ENCODE measurements at places on chromosomes 12 and 14. TPM values are rescaled to one million over a fixed set of nuclear protein-coding genes. Genes with fewer than 3 reads are reported as not detected.

KRT8 gene
- 1,687 TPM for polyA plus RNA-seq

STAT2 gene
- 28.3 TPM for polyA plus RNA-seq

HSP90B1 gene
- 240 TPM for polyA plus RNA-seq

ERBB3 gene
- polyA plus RNA-seq = 43.1 TPM

CDCA3 gene
- 9.8 TPM for polyA plus RNA-seq

ADAMTS20 gene
- polyA plus RNA-seq = not detected

- DNase-seq = no peak
These were observed 155.9 kb upstream of the PRMT8 start for GRCh38 chr12:3335078-3335487.

GRCh38 chr12:32303174-32303549 lies 96.2 kb upstream of the FGD4 start:
- no peak for DNase-seq

GRCh38 chr12:105861227-105861626 lies 277.5 kb downstream of the NUAK1 start:
- no peak for DNase-seq

DNA sequence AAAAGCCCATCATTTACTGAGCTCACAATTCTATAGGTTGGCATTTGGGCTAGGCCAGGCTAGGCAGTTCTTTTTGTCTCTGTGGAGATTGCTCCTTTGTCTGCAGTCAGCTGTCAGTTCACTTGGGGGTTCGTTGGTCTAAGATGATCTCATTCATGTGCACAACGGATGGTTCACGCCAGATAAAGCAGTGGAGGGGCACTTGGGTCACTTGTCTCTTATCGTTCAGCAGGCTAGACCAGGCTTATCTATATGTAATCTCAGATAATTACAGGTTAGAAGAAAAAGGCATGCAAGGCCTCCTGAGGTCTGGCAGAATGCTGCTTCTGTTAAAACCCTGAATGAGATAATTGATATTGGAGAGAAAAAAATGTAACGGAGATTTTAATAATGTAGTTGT lies 119.0 kb upstream of the ATP2B1 start:
- DNase-seq = no peak

DNA sequence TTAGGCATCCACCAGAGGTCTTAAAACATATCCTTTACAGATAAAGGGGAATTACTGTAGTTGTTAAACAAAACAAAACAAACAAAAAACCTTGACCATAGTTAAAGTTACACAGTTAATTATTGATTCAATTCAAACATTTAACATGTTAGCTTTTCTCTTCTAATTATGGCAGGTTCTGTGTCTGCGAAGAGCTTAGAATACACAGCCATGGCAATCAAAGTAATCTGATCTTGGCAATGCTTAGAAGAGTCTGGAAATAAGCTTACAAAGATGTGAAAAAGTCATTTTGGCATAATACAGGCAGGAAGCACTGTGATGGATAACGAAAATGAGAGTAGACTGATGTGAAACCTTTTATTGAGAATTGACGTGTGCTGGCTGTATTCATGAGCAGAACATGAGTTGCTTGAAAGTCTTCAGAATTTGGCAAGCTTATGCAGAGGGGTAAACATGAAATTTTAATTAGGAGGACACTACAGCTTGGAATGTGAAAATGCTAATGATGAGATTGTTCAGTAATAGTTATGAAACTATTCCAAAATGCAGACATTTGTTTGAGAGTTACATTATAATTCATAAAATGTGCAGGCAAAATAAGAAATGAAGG lies 629.6 kb downstream of the FSCB start:
- no peak for DNase-seq

DNA sequence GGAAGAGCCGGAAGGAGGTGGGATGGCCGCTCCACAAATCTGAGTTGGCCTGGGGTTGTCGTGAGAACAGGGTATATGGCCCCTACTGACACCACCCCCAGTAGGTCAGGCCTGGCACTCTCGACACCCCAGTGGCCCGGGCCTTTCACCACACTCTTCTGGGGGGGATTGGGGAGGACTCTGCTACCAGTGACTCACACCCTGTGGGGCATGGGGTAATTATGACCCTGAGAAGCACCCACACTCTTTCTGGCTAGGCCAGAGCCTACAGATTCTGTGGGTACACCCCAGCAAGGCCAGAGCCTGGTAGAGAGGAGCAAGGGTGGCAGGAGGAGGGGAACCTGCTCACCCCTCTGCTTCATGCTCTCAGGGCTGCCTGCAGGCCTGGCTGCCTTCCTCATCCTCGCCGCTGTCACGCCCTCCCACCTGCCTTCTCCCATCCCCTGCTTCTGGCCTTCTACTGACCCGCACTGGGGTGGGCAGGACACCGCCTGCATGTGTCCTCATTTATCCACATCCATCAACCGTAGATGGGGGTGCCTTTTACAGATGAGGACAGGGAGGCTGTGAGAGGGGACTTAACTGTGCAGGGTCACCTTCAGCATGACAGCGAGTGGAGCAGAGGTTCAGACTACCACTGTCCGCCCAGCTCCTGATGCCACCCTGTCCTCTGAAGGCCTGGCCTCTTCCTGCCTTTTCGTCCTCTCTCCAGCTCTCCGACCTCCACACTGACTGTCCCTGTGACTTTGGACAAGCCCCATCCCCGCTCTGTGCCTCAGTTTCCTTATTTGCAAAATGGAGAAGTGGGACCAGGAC lies 18.4 kb downstream of the ASB2 start:
- no peak for DNase-seq

DNA sequence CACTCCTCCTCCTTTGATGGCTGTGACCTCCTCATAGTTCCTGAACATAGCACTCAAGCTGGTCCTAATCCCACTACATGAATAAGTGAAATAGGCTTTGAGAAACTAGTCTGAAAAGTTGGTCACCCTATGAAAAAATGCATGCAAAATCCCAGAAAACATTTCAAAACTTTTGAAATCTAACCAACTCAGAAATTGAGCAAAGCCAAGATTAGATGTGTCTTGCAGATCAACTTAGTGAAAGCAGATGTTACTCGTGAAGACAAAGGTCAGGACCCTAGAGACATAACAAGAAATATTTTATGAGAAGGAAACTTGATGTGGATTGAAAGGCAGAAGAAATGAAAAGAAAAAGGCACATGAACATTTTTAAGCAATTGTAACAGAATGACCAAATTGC lies 63.3 kb downstream of the TSHR start:
- DNase-seq = no peak

GRCh38 chr12:89663577-89664357 lies 44.9 kb downstream of the ATP2B1 start:
- DNase-seq = peak; percentile 13

DNA sequence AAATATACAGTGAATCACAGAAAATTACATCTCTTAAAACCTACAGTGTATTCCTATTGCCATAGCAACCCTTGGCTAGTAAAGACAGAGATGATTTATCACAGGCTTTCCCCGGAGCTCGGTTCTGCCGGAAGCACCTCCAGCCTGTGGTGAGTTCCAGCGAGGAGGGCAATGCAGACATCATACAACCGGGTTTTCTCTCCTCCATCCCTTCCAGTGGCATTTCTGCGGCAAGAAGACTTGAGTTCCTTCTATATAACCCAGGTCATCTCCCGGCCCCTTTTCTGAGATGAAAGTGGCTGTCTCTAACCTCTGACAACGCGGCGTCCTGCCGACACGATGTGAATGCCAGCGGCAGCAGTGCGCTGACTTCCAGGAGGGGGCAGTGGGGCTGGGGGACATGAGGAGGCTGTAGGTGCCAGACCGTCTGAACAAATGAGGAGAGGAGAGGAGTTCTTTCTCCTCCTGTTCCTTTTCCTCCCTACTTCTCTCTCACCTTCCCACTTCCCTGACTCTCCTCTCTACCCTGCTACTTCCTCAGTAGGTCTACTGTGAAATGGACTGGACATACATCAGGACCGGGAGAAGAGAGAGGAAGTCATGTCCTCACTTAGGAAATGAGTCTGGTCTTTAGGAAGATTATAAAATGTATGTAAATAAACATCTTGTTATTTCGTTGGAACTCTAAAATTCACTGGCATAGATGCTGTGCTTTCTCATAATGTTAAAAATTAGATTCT lies 68.6 kb upstream of the MAX start:
- no peak for DNase-seq

GRCh38 chr14:35403114-35403602 lies 1.4 kb downstream of the NFKBIA start:
- no peak for DNase-seq

DNA sequence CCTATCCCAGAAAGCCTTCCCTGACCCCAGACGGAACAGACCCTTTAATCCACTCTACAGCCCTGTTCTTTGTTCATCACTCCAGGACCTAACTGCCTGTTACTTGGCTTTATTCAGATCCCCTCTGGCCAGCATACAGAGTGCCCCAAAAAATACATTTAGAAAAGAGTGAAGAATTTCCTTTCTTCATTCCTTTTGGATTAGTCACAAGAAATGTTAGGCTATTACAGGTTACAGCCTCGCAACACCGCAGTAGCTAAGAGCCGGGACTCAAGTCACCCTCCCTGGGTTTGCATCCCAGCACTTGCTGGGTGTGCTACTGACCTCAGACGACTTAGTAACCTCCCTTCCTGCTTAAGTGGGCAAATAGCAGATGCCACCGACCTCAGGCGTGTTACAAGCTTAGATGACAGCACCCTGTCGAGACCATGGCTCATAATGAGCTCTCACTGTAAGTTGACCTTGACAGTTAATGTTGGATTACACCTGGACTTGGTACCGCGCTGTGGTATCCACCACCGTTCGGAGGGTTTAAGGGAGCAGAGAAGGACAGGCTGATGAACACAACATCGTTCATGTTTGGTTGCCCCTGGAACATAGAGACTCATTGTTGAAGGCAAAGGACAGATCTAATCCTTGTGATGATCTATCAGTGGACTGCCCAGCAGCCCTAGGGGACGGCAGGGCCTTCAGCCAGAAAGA lies 12.9 kb downstream of the GLRX5 start:
- no peak for DNase-seq

GRCh38 chr14:100105357-100106169 lies 40.3 kb downstream of the EVL start:
- DNase-seq = no peak

- no peak for DNase-seq
These were observed 325 bp downstream of the CRIP1 start for GRCh38 chr14:105486974-105487448.

DNA sequence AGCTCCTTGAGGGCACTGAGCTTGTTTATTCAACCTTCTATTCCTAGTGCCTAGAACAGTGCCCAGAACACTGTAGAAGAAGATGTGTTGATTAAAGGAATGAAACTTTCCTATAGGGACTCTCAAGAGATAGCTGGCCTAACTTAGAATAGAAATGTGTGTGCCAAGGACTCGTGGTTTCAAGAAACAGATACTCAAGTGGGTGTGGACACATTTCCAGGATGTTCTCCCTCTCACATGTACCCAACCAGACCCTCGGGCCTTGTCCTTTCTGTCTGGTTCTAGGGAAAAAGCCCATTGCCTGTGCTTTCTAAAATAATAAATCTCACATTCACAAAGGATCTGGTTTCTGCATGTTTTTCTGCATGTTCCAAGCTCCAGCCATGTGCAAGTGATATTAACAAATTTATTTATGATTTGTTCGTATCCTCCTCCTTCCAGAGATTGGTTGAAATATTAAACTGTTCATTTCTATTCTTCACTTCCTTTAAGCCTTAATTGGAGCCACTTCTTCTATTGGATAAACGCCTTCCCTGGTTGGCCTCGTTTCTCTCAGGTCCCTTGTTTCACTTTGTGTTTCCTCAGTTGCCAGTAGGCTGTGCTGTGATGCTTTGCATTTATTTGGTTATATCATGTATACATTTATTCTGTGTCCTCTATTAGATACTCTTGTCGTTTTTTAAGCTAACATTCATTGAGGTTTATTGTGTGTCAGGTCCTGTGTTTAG lies 89.8 kb downstream of the CRADD start:
- DNase-seq = no peak

DNA sequence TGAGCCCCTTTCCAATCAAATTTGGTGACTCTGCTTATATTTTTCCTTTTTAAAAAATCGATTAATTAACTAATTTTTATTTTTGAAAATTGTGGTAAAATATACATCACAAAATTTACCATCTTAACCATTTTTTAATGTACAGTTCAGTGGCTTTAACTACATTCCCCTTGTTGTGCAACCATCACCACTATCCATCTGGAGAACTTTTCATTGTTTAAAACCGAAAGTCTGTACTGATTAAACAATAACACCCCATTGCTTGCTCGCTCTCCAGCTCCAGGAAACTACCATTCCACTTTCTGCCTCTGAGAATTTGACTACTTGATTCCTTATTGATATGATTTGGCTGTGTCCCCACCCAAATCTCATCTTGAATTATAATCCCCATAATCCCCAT lies 283.4 kb downstream of the C12orf75 start:
- DNase-seq = peak; percentile 15

DNA sequence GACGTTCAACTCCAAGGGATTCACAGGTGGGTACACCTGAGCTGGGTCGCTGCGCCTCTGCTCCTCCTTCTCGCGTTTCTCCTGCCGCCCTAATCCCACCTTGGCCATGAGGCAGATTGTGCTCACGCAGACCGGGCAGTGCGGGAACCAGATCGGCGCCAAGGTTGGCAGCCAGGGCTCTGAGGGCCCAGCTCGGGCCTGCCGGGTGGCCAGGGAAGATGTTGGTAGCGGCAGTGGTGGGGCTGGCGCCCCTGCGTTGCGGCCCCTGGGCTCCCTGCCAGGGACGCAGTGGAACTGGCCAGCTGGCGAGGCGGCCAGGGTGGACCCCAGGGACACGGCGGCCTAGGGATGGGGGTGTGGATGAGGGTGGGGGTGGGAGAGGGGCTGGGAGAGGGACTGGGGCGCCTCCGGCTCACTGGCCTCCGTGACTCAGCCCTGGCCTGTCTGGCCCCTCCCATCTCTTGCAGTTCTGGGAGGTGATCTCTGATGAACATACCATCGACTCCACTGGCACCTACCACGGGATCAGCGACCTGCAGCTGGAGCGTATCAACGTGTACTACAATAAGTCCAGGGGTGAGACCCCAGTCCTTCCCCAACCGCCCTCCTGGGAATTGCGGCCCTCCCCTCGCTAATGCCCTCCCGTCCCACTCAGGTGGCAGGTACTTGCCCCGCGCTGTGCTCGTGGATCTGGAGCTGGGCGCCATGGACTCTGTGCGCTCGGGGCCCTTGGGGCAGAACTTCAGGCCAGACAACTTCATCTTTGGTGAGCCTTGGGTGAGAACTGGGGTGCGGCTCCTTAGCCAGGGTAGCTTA lies 114.9 kb upstream of the ALG10B start:
- DNase-seq = no peak
